ENCODE measurements at places on chromosomes 2 and 18.

DNA sequence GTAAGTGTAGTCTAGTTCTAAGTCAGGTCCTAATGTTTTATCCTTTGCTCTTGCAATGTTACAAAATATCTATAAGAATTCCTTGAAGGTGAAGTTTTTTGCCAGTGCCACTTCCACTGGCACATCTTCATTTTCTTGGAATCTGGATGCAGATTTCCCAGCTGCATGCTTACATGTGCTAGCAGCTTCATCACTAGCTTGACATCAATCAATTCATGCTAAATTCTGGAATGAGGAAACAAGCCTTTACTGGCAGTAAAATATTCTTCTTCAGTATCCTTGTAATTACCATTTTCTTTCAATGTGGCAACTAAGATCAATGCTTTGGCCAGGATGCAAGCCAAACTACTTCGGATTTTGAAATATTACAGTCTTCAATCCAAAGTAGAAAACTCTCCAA lies 200.6 kb upstream of the SIX2 start:
- DNase-seq = no peak

DNA sequence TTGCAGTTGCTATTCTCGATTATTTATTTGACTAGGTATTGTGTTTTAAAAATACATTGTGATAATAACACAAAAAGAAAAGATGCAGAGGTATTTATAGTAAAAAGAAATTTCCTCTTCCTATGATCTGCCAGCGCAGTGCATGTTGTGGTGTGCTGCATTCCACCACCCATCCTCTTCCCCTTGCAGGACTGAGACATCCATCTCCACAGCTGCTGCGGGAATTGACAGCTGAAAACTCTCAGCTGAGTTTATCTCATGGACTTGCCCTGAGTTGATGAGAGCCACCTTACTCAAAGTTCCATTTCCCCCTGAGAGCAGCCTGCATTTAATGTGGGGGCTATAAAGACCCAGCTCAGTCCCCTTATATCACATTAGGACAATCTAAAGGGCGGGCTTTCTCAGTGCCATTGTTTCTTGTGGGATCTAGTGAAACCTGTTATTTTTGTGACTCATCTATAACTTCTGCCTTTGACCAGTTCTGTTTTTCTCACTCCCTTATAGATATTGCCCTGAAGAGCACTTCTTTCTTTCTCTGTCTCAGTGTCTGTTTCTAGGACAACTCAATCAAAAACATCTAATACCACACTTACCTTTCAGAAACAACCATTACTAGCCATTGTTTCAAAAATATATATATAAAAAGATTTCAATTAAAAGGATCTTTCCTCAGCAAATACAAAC lies 698.5 kb downstream of the NR4A2 start:
- DNase-seq = no peak

GRCh38 chr18:10303171-10303570 lies 151.3 kb upstream of the APCDD1 start:
- no peak for DNase-seq

DNA sequence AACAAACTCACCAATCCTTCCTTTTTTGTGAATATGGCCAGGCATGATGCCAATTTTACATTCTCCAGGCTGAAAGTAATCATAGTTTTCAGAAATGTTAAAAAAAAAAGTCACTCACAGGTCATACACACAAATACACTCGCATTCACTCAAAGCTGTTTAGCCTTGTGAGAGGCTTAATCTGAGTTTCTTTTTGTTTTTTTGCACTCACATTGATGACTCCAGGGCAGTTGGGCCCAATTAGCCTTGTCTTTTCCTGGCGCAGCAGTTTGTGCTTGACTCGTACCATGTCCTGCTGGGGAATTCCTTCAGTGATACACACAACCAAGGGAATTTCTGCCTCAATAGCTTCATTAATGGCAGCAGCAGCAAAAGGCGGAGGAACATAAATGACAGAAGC lies 18.0 kb downstream of the SUCLG1 start:
- DNase-seq = no peak

DNA sequence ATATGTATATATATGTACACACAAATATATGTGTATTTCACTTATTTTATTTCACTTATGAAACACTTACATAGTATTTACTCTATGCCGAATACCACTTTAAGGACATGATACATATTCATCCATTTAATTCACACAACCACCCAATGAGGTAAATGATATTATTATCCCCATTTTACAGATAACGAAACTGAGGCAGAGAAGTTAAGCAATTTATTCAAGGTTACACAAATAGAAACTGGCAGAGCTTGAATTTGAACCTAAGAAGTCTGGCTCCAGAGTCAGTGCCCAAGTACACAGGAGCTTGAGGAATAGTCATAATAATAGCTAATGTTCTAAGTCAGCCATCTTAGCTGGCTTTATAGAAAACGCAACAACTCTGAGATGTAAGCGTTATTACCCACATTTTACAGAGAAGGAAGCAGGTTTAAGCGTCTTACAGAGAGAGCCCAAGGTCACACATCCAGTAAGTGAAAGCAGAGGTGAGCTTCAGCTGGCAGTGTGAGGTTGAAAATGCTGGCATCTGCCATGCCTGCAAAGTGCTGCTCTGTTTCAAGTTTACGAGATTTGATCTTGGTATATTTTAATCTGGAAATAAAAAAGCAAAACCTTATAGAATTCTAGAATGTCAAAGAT lies 326.9 kb downstream of the LPIN1 start:
- DNase-seq = no peak

GRCh38 chr2:19888831-19889230 lies 13.0 kb downstream of the TTC32 start:
- DNase-seq = no peak

DNA sequence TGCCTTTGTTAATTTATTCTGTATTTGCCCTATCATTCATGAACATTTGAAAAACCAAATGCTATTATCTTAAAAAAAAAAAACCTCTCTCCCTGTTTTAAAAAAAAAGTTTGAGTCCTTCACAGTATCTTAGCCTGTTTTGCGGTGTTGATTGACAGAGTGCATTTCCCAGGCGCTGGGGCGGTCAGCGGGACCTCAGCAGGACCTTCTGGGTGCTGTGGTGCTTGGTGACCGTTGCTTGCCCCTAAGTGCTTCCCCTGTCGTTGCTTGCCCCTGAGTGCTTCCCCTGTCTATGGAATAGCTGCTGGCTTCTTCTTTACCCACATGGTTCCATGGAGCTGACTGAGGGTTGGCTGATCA lies 12.1 kb downstream of the ATP6V1C2 start:
- no peak for DNase-seq

DNA sequence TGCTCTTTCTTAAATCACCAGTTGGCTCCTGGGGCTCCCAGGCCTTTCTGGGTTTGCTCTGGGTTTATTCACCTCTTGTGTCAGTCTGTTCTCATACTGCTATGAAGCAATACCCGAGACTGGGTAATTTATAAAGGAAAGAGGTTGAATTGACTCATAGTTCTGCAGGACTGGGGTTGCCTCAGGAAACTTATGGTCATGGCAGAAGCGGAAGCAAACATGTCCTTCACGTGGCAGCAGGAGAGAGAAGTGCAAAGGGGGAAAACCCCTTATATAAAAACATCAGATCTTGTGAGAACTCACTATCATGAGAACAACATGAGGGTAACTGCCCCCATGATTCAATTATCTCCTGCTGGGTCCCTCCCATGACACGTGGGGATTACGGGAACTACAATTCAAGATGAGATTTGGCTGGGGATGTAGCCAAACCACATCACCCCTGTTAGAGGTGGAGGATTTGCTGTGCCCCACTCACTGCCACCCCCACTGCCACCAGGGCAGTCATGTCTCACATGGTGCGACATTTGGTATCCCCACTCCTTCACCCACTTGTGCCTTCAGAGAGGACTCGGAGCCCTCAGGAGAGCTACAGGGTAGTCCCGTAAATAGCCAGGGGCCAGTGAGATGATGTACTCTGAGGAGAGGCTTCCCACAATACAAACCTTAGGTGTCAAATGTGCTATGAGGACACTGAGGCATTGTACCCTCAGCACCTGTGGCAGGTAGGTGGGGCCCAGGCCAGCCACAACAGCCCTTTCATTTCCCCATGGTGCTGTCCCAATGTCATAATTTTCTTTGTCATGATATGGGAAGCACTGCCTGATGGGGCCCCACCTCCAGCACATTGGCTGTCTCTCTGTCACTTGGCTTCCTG lies 35.7 kb downstream of the CDC42EP3 start:
- DNase-seq = no peak

DNA sequence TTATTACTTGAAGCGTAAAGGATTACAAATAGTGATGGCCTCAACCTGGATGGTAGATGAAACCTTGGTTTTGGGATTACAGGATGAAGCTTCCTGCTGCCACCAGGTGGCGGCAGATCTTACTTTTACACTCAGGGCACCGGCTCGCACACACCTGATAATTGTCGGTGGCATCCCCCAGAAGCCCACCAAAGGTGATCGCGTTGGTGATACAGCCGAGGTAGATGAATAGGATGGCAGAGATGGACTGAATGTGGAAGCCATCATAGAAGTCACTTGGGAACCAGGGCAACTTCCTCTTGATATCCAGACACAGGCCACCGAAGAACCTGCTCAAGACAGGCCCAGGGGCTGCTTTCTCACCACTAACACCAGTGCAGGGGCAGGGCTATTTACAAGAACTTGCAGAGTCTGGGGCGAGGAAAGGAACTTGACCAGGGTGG lies 51.8 kb downstream of the MTHFD2 start:
- no peak for DNase-seq

- no peak for DNase-seq
These were observed 179.1 kb downstream of the LDLRAD4 start for GRCh38 chr18:13397504-13398163.

GRCh38 chr2:64336171-64336570 lies 117.8 kb upstream of the LGALSL start:
- no peak for DNase-seq
